Activated CD8-positive, alpha-beta memory T cell treated with anti-CD3 and anti-CD28 coated beads for 4 hours (primary cell): ENCODE measurements at places on chromosomes 2 and 18.

- DNase-seq = no peak
Measured at GRCh38 chr2:45494275-45494977, 116.6 kb downstream of the SRBD1 start.

DNA sequence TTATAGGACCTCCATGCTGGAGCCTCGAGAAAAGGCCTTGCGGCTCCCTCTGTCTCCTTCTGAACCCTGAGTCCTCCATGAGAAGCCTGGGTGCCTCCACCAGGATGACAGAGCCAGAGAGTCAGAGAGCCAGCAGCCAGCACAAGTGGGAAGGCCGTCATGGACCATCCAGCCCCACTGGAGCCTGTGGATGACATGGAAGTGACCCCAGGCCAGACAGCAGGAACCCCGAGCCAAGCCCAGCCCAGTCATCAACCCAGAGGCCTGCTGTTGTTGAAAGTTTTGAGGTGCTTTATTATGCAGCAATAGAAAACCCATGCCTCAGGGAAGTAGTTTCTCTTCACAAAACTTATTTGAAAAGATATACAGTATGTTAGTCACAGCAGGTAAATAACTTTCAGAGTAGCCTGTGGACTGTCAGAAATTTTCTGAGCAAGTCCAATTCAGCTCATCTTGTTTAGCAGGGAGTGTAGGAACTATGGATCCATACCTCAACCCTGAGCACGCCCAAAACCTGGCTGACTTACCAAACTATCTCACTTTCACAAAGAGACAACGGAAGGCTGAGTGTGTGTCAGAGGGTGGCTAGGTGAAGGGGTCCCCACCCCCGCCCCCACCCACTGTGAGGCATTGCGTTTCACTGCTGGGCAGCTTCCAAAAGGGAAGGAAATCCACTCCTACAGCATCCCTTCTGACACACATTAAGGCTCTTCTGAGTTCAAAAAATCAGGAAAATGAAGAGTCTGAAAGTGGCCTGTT is 79.9 kb upstream of the NDUFV2 start:
- no peak for DNase-seq

DNA sequence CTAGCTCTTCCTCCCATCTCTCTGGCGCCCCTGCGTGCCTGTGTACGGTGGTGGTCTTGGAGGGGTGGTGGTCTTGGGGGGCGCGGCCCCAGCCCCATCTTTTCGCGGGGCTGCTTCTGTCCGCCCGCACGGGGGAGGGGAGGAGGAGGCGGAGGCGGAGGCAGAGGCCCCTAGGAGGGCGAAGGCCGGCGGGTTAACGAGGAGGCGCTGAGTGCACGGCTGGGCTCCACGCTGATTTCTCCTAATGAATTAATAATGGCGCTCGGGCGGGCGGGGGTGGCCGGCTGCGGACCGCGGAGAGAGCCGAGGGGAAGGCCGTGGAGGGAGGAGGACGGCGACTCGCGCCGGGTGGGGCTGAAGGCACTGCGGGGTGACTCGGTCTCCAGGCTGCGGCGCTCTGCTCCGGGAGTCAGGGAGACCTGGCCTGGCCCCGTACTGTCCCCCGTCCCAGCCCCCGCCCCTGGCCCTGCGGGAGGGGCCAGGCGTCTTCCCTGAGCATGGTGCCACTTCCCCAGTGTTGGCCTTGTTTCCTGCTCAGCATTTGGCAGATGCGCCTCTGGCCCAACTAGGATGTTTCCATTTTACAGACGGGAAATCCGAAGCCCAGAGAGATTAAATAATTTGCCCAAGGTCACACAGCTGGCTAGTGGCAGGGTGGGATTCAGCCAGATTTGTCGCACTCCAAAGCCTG is 6.0 kb downstream of the GAREM2 start:
- DNase-seq = no peak

DNA sequence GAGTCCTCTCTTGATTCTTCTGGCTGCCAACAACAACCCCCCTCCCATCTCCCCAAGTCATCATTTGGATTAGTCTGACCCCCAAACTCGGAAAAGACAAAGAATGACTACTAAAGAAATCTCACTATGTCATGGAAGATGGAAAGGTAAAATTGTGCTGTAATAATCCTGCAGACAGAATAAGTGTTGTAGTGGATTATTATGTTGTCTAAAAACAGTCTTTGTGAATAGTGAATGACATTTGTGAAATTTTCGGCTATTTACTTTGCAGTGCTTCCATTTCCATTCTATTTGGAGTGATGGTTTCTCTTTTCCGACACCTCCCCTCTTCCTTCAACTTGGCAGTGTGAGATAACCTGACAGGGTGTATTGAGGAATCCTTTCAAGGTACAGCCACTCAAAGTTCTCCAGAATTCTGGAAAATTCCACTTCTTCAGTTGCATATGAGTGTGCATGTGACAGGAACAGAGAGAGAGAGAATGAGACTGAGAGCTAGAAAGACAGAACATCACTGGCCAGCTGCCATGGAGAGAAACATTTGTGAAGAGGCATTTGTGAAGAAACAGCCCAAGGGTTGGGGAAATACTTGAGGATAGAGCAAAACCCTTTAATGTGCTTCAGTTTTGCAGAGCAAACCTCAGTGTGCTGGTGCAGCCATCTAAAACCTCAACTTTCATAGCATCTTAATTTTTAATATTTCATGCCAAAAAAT is 141.9 kb upstream of the DLX2 start:
- DNase-seq = no peak

- no peak for DNase-seq
Measured at GRCh38 chr2:78757640-78758039, 267.9 kb upstream of the REG3G start.

DNA sequence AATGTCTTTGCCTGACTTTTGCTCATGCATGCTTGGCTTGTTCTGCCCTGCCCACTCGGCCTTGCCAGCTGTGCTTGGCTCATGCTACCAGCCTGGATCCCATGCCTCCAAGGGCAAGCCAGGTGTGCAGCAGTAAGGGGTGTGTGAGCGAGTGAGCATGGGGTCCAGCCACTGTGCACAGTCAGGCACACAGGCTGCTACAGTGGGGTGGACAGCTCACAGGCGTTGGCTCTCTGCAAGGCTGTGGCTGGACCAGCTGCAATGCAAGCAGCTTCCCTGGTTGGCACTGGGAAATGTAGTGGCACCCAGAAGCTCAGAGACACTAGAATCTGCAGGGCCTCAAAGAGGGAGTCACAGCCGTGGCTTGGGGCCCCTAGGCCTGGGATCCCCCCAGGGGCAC is 529.7 kb downstream of the DSC3 start:
- DNase-seq = no peak

GRCh38 chr2:126534478-126534877 is 121.5 kb upstream of the GYPC start:
- DNase-seq = no peak

- no peak for DNase-seq
Measured at GRCh38 chr2:38202713-38203445, 126.9 kb upstream of the CYP1B1 start.

- DNase-seq = no peak
Measured at GRCh38 chr2:207505728-207506127, 24.0 kb upstream of the CREB1 start.

DNA sequence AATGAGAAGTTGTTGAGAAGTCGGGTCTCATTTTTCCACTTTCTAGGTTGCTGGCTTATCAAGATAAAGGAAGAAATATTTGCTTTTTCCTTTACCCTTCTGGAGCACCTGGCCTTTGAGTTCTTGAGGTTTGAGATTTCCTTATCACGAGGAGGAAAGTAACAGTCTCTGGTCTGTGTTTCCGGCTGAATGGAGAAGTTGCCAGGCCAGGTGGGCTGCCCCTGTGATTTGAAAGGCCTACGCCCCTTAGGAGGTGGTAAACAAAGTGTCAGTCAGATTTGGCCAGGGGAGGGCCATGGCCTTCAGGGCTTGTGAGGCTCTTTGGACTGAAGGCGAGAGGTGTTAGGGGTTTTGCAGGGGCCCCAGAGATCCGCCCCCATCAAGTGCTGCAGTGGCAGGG is 156.7 kb upstream of the HAAO start:
- DNase-seq = no peak

- no peak for DNase-seq
Measured at GRCh38 chr2:17800219-17800618, 16.0 kb upstream of the MSGN1 start.

- DNase-seq = no peak
Measured at GRCh38 chr18:7626175-7626921, 59.2 kb downstream of the PTPRM start.

- DNase-seq = no peak
Measured at GRCh38 chr18:37662546-37663339, 97.1 kb upstream of the CELF4 start.

- DNase-seq = no peak
Measured at GRCh38 chr2:38615237-38615636, 12.5 kb upstream of the HNRNPLL start.

DNA sequence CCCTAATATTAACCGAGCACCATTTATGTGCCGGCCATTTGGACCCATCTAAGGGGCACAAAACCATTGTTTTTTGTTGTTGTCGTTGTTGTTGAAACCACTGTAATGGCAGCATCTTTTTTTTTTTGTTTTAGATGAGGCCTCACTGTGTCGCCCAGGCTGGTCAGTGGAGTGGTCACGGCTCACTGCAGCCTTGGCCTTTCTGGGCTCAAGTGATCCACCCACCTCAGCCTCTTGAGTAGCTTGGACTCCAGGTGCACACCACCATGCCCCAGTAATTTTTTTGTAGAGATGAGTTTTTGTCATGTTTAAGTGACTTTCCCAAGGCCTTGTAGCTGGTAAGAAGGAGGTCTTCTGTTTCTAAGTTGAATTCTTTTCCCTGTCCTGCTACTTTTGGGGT is 33.0 kb downstream of the ASAP2 start:
- no peak for DNase-seq

GRCh38 chr2:216485237-216485636 is 13.4 kb upstream of the RPL37A start:
- no peak for DNase-seq
